ENCODE measurements at places on chromosomes 4 and X.

DNA sequence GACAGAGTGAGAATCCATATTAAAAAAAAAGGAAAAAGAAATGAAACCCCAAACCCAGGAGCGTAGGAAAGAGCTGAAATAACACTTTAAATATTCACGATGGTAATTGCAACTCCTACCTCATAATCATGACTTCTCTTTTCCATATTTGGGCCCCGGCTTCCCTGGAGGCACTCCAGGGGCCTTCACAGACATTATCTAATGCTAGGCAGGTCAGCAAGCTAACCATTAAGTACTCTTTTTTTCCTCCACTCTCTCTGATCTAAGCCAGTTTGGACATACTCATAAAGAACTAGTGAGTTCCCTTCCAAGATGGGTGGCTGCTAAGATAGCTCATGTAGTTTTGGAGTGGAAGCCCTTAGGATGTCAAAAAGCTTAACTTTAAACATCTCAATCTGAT lies 83.2 kb downstream of the SH3KBP1 start:
- DNase-seq: no peak

DNA sequence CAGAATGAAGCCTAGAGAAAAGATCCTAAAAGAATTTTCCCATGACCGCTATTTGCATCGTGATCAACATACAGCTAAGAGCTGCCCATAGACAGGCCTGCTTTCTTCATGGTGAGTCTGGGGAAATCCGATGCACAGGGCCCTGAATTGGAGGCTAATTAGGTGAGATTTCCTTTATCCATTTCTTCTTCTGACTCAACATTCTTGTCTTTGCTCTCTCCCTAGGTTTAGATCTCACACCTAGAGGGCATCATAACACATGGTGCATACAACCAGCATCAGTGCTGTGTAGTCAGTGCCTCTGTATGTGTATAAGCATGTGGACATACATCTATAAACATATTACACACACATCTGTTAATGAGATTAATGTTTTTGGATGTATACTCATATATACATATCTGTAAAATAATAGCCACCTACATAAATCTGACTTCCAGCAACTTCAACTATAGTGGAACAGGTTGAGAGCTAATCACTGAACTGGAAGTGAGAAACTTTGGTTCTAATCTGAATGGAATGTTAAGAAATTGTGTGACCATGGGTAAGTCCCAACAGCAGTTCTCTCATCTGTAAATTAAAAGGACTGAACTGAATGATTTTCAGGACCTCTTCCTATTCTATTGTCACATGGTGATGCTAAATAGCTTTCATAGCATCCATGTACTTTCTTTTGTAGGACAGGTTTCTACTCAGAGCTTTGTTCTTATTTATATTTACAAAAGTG lies 17.5 kb downstream of the GATB start:
- DNase-seq: no peak

DNA sequence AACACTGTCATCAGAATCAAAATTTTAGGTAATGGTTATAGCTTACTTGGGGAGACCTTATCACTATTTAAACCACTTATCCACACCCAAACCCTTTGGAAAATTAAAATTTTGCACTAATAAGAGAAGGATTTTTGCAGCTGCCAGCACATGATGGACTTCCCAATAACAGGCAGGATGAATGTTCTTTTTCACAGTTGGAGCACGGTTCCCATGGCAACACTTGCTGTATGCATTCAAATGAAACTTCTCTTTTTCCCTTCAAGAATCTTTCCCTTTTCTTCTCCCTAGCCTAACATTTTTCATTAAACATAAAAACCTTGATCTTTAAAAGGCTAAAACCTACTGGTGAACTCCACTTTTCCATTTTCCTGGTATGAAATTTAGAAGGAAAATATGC lies 768.2 kb downstream of the KCTD8 start:
- DNase-seq: no peak

DNA sequence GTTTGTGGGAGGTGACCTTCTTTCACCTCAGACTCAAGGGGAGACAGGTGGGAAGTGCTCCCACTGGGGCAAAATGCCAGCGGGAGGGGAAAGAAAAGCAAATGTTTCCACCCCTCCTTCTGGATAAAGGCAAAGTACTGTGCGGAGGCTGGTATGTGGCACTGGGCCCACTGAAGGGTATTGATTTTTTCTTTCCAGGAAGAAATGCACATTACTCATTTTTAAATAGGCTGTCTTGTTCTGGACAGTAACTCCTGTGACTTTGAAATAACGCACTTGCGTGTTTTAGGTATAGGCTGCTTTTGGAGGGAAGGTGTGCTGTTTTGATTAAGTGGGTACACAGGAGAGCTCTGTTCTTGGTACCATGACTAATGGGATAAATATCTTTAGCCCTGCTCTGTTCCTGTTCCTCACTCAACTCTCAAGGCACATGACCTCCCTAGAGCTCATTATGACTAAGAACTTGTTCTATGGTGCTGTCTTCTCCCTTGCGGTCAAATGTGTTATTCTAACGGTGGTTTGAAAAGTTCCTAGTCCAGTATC lies 40.7 kb upstream of the MBTPS2 start:
- no peak for DNase-seq

GRCh38 chrX:1086444-1087409 lies 125.7 kb downstream of the CRLF2 start:
- no peak for DNase-seq

DNA sequence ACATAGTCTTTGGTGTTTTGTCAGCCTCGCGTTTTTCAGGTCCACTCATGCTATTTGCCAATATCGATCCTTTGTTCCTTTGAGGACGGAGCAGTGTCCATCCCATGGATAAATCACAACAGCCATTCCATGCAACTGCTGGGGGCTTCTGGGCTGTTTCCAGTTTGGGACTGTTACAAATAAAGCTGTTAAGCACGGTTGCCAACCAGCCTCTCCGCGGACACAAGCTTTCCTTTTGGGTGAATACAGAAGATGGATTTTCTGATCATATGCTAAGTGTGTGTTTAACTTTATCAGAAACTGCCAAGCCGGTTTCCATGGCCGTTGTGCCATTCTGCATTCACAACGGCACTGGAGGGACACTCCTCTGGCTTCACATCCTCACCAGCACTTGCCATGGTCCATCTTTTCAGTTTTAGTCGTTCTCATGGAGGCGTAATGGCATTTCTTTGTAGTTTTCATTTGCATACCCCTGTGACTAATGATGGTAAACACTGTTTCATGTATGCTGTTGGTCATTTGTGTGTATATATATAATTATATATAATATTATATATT lies 67.8 kb downstream of the ABLIM2 start:
- no peak for DNase-seq

DNA sequence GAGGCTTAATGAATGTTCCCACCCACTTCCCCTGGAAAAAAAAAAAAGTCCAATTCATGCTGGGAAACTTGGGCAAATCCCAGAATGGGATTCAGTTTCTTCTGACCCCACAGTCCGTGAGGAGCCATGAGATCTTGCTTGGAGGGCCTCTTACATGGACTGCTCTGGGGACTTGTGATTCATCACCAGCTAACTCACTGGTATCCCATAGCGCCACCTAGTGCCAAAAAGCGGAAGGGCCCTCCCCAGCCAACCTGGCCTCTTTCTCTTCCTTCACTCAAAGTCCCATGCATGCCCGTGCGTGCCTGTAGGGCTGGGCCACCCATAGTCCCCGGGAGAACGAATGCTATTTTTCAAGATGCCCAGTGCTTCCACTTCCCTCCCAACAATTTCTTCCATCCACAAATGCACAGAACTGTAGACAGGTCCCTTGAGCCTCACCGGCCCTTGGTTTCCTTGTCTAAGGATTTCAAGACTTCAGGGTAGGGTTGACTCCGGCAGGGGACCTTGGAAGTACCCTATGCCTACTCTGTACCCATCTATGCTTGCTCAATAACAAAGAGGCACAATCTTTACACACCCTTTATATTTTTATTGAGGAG lies 5.1 kb downstream of the RTL5 start:
- DNase-seq: peak; percentile 79

GRCh38 chr4:109879081-109879480 lies 31.2 kb downstream of the LRIT3 start:
- DNase-seq: no peak

- DNase-seq: no peak
These were observed 932.6 kb downstream of the C4orf33 start for GRCh38 chr4:130028552-130028951.

- no peak for DNase-seq
These were observed 1592.7 kb downstream of the TECRL start for GRCh38 chr4:62816566-62816965.

DNA sequence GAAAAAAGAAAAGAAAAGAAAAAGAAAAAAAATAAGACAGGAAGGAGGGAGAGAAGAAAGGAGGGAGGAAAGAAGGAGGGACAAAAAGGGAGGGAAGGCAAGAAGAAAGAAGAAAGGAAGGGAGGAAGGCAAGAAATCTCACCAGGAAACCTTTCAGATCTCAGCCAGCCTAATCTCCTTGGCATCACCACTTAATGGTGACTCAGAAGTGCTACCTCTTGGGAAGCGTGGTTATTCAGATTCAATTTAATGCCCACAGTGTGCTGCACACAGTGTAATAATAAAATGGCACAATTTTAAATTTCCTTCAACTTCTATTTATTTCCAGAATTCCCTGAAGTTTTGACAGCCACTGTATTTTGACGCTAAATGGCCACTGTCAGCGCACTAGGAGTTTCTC lies 50.3 kb downstream of the DKK2 start:
- no peak for DNase-seq

DNA sequence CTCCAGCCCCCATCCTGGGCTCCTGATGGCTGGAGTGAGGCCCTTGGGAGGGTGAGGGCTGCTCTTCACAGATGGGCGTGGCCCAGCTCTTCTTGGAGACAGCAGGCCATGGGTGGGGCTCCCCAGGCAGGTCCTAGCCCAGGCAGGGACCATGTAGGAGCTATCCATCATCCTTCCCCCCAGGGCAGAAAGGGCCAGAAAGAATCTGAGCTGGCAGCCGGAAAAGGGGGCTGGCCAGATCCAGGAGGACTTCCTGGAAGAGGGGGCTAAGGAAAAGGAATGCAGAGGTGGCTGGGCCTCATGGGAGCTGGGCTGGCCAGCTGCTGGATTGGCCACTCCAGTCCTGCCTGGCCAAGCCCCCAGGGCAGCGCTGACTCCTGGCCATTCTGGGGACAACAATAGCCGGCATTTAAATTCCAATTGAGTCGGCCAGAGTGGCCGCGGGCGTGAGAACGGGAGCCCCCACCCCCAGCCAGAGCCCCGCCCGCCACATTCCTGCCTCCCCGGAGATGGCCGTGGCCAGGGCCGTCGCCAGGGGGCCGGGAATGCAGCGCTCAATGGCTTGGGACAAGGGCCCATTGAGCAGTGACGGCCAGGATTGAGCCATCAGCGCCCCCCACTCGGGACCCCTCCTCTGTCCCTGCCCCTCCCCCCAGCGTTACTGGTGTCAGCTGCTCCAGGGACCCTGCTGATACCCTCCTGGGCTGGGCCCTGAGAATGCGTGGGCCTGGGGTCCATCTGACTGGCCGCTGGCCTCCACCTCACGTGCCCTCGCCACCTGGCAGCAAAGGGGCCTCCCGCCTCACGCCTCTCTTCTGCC lies 15.1 kb upstream of the FGFR3 start:
- no peak for DNase-seq

- no peak for DNase-seq
These were observed 243.2 kb upstream of the BMP3 start for GRCh38 chr4:80787306-80787705.

GRCh38 chr4:56055027-56055977 lies 106.6 kb downstream of the CEP135 start:
- no peak for DNase-seq

GRCh38 chr4:76548704-76549103 lies 113.7 kb downstream of the SHROOM3 start:
- no peak for DNase-seq

- no peak for DNase-seq
These were observed 163.3 kb upstream of the MAMLD1 start for GRCh38 chrX:150199803-150200202.

DNA sequence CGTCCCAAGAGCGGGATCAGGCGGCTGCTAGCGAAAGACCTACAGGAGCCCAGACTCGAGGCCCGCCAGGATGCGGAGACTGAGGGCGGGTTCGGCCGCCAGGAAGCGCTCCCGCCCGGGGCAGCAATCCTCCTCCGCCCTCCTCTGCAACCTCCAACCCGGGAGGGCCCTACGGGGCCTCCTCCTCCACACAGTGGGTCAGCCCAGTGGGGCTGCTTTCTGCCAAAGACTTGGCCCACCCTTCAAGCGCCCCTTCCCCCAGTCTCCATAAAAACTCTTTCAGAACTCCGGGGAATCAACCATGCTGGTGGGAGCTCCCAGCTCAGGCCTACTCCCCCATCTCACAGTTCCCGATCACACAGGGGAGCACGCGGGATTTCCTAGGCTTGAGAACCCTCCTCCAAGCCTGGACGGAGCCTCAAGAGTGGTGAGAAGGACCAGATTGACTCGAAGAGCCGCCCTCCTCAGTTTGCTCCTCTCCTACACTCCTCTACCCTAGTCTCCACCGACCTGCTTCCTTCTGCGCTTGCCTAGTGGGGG lies 77.5 kb downstream of the RLIM start:
- DNase-seq: no peak

GRCh38 chr4:47536966-47537365 lies 51.9 kb downstream of the ATP10D start:
- no peak for DNase-seq

DNA sequence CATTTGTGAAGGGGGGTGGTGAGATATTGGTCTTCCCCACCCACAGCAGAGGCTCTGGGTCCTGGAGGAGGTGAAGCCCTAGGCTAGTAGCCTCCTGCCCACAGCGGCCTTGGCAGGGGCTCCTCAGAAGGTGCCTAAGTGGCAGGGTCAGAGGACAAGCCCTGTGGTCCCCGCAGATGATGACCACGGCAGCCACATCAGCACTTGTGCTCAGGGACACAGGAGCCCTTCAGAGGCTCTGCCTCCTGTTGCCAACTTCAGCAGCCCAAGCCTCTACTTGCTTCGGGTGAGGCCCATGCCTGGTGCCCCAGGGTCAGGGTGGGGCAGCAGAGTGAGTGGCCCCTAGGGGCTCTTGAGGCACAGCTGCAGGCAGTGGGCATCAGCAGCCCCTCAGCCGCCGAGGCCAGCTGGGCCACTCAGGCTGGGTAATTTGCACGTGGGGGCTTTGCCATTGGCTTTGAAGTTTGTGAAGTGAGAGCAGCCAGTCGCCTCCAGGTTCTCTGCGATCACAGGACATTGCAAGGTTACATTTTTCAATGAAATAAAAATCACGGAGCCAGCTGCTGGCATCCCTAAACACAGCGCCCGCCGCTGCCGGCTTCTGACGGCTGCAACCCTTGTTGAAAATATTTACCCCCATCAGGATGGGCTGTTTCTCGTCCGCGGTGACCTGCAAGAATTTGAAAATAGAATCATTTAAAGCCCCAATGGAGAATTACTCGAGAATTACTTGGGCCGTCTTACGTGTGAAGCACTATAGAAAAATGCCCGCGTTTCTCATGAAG lies 108.5 kb downstream of the HMX1 start:
- no peak for DNase-seq

DNA sequence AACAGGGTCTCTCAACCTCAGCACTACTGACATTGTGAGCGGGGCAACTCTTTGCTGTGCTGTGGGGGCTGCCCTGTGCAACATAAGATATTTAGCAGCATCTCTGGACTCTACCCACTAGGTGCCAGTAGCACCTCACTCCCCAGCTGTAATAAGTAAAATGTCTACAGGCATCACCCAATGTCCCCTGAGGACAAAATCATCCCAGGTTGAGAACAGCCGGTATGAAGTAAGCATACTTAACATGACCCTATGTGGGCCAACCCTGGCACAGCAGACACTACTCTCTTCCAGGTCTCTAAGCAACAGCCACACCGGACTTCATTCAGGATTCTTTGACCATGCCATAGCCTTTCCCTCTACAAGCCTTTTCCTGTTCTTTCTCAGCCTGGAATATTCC lies 10.5 kb upstream of the MGST2 start:
- no peak for DNase-seq

- no peak for DNase-seq
These were observed 7.6 kb downstream of the ZXDA start for GRCh38 chrX:57902633-57903032.

GRCh38 chr4:4950561-4951290 lies 68.5 kb downstream of the CYTL1 start:
- no peak for DNase-seq

Measured in fibroblast of skin of left quadriceps (primary cell).